ENCODE measurements at places on chromosomes 2 and 18. TPM values are rescaled to one million over a fixed set of nuclear protein-coding genes. Genes with fewer than 3 reads are reported as not detected.
A peak's percentile ranks its signal among the peaks of the same experiment; 100 is the strongest.

DNA sequence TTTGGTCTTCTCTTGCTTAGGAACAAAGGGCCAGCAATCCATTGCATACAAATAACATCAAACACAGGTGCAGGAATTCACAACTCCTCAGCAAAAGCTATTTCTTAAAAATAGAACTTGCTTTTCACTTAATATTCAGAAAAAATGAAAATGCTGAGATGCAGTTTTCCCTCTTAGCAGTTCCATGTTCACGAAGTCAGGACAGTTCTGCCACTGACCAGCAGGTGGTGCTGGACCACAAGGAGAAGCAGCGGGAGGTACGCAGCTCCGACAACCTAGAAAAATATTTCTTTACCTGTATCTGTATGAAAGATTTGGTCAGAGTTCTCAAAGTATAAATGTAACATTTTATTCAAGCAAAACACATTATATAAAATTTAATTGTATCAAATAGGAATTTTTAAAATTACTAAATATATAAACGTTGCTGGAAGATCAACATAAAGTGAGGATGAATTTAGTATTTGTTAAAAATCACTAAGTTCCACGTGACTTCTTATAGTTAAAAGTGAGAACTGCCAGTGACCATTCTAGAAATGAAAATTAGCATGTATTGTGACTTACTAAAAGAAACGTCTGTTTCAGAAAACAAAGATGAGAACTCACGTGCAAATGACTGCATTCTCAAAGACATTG lies 48.8 kb downstream of the ADNP2 start:
- peak; percentile 77 for DNase-seq

GRCh38 chr2:46194856-46195255 lies 102.4 kb upstream of the EPAS1 start:
- no peak for DNase-seq

- DNase-seq = no peak
Measured at GRCh38 chr18:24265502-24266064, 126.7 kb downstream of the CABYR start.

DNA sequence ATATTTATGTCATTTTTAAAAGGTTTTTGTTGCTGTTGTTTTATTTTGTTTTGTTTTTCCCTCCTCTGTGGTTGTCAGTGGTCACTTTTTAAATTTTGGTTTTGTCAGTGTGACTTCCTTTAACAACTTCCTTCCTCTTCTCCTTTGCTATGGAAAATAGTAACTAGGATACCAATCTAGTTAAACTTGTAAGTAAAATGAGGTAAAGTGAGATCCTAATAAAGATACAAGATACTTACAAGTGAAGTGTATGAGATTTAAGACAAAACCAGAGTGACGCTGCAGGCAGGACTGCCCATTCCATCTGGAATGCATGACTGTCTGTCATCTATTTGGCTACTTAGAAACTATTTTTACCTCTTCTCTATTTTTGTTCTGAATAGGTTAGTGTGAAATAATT lies 30.6 kb upstream of the CREB1 start:
- DNase-seq = no peak

DNA sequence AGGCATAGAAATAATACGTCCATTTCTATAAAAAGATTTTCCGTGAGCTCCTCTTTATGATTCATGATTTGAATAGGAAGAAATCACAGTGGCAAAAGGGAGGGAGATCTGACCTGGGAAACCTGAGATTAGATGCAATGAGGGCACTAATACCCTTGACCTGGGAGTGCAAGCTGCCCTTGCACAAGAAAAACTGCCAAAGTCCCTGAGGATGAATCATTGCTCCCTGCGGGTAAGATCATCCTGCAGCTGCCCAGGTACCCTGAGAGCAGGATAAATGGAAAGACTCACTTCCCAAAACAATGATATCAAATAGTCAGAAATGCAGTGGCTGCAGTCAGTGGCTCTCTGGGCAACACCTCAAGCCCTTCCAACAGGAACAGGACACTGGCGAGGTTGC lies 11.6 kb downstream of the FHL2 start:
- DNase-seq = no peak

GRCh38 chr2:235000426-235001236 lies 48.8 kb downstream of the SH3BP4 start:
- no peak for DNase-seq

- DNase-seq = no peak
Measured at GRCh38 chr2:240051697-240052096, 1.6 kb downstream of the OR6B3 start.

GRCh38 chr2:158837645-158838044 lies 42.5 kb downstream of the DAPL1 start:
- no peak for DNase-seq

GRCh38 chr18:11309172-11309571 lies 159.8 kb upstream of the PIEZO2 start:
- DNase-seq = no peak

DNA sequence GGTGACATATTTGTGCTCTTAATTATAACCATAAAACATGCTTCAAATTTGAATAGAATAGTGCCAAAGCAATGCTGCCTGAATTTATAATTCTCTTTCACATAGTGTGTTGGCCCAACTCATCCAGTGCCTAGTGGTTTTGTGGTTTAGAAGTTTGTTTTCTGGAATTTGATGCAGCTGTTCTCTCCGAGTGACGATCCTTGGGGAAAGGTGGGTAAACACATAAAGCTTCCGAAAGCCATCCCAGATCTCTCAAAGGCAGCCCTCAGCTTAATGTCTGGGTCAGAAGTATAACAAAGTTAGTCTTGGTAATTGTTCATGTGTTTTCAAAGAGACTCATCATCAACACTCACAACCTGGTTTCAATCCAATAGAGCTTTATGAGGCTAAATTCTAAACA lies 235.6 kb upstream of the CDH2 start:
- DNase-seq = no peak

DNA sequence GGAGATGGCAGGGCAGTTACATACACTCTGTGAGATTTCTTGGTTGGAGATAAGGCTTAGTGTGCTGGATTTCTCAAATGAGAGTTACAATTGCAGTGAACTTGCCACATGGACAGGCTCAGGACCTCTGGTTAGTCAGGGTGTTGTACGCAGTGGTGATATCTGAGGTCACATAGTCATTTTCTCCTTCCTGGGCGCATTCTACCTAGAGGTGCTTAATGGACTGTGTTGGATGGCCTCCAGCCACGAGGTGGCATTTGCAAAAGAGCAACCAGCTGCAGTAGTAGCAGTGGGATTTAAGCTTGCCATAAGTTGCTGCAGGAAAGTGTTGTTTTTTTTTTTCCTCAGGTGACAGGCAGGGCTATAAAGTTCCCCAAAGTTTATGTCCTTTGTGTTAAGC lies 173.8 kb upstream of the TMEM200C start:
- DNase-seq = no peak

DNA sequence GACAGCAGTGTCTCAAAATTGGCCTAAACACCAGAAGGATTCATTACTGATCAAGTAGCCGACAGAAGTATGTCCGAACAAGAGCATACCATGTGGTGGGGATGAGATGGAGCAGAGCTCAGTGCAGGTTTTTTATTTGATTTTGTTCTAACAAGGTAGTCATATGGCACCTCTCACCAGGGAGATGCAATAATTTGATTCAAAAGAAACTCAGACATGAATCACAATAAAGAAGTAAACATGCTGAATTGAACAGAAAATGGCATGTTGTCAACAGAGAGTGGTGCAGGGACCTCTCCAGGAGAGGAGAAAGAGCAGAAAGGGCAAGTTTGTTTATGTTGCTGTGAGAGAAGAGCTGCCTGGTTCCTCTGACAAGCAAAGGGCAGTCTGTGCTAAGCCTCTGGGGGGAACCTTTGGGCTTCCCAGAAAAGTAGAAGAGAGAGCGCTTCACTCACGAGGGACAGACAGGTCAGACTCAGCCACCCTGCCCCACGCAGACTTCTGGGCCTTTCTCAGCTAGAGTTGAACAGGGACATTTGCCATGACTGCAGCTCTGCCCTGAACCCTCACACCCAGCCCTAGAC lies 351.3 kb upstream of the RAB12 start:
- no peak for DNase-seq

DNA sequence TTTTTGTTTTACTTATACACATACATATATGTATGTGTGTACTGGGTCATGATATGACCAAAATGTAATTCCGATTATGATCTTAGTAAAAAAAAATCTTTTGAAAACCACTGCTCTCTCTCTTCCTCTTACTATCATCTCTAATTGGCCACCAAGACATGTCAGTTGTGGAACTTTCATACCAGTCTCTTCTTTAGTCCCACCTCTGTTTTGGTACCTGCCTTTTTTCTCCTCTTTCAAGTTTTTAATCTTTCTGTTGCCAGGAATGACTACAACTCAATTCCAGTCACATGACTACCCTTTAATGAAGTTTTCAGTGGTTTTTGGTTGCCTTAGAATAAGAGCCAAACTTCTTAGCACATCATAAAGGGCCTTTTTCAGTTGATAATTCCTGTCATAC lies 17.1 kb downstream of the RBM44 start:
- DNase-seq = no peak

GRCh38 chr18:22683786-22684185 lies 249.3 kb upstream of the RBBP8 start:
- no peak for DNase-seq

DNA sequence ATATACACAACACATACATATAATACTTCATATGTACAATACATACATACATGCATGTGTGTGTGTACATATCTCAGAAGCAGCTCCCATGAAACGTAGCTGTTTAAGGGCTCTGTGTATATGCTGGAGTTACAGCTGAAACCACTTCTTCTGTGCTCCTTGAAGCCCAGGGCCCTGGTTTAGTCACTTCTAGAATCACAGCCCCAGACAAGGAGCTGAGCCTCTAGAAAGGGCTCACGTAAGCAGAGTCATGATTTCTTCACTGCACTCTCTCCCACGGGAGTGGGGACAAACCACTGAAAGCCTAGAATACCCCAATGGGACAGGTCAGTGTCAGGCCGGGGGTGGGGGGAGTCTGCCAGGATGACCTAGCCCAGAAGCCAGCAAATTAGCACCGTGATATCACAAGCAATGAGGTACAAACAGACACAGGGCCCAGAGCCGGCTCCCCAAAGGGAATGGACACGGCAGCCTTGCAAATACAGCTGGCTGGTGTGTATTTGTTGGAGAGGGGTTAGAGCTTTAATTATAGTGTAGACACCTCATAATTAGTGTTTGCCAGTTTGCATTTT lies 90.3 kb downstream of the C1QL2 start:
- DNase-seq = no peak

DNA sequence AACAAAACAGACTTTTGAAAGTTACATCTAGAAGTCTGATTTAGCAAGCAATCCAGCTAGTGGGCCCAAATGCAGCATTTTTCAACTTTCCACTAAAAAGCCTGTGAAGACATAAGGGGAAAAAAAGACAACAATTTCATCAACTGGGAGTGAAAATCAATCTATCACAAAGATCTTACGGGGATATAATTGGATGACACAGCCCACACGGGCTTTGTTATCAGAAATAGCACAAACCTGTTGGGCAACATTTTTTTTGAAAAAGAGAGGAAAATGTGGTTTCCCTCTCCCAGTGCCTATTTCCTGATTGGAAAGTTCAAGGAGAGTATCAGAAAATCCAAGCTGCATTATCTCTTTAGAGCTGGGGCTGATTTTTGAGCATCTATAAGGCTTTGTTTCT lies 132.7 kb downstream of the EVA1A start:
- DNase-seq = no peak

DNA sequence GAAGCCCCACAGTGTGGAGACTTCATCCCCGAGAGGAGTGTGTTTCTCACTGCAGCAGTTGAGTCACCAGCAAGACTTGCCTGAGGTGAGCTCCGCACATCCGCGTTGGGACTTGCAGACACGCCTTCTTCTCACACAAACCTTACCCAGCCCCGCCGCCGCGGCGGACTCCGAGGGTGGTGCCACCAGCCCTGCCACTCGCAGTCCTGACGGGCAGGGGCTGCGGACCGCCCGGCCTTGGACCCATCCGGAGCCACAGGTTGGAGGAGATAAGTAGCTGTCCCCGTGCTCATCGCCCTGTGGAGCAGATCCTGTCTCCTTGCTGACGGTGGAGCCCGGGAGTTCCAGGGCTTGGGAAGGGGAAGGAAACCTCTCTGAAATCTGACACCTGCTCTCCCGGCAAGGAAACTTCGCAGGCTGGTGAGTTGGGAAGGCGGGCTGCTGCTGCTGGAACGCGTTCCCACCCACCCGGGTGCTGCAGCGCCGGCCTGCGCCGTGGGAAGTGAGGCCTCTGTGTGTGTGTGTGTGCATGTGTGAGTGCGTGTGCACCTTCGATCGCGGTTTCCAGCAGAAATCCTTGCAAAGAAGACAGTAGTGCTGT lies at the start of gene RAB27B:
TSS of gene RAB27B (plus strand) at position 197 of the 601 bp plus-strand sequence. CDS start 49,109 bp downstream, outside the sequence.
- peak; percentile 77 for DNase-seq

DNA sequence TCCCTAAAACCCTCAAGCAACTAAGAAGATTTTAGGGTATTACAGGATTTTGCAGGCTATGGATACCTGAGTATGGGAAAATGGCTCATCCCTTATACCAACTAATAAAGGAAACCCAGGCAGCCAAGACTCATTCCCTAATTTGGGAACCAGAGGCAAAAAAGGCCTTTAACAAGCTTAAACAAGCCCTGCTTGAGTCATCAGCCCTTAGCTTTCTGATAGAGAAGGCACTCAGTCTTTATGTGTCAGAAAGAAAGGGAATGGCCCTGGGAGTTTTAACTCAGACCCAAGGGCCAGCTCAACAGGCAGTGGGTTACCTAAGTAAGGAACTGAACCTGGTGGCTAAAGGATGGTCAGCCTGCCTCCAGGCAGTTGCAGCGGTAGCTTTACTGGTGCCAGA lies 96.9 kb upstream of the RMP24 start:
- no peak for DNase-seq

- DNase-seq = no peak
Measured at GRCh38 chr18:13611142-13611600, 115.2 kb downstream of the FAM210A start.

GRCh38 chr2:204898928-204899640 lies 353.8 kb downstream of the PARD3B start:
- DNase-seq = no peak

GRCh38 chr2:145411493-145411892 lies 891.6 kb upstream of the ZEB2 start:
- DNase-seq = peak; percentile 12

GRCh38 chr18:63994783-63995399 lies 25.0 kb downstream of the SERPINB8 start:
- peak; percentile 23 for DNase-seq

- DNase-seq = no peak
Measured at GRCh38 chr2:225916692-225917091, 517.2 kb downstream of the NYAP2 start.

DNA sequence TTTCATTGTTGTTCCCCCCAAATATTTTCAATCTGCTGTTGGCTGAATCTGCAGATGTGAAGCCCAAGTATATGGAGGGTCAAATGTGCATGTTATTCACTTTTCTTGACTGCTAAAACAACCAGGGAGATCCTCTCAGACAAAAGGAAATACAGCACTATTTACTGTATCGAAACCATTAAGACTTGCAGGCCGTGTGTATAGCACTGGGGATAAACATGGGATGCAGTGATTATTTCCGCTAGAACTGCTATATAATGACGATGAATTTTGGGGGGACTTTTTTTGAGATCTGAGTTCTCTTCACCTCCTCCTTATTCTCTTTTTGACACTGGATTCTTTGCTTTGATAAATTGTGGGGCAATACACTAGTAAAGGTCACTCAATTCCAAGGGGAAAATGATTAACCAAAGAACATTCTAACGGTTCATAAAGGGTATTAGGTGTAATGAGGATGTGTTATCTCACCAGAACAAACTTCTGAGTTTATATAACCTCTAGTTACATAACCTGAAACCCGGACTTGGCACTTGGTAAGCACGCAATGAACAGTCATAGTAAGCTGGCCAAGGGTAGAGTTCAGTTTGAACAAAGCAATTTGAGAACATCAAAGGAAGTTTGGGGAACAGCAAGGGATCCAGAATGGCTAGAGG lies 3.5 kb upstream of the UGT1A1 start:
- no peak for DNase-seq

The GREB1 gene
- 2.4 TPM for total RNA-seq

The STAT4 gene
- 104 TPM for total RNA-seq

The SH3YL1 gene
- 37.8 TPM for total RNA-seq

The PARD6G gene
- not detected for total RNA-seq
